ENCODE measurements at places on chromosomes 6 and 20.

DNA sequence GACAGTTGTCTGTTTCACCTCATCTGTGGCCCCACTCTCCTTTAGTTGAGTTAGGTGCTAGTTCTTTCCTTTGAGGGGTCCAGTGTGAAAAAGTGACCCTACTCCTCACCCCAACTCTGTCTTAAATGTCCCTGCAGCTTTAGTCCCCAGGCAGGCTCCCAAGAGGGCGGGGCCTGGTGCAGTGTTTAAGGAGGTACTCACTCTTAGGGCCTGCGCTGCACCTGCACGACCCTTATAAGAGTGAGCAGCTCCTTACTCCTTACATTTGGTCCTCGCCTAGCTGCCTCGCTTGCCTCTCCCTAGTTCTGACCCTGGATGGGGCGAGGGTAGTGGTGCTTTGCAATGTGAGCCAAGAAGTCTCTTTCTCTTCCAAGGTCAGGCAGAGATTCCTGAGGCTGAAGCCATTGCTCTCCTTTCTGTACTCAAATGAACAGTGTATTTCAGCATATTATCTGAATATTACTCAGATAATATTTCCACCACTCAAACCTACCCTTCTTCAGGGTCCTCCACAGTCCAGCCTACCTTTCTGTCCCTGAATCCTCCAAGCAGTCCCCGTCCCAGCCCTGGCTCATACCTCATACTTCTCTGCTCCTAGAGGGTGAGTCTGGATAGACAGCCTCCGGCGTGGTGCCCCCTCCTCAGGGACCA is 11.9 kb upstream of the VEGFA start:
- no peak for DNase-seq
- H3K27ac ChIP-seq: no peak overlapping the region
- H3K36me3 ChIP-seq: no peaks in the 10 kb centered on the region
- H3K4me3 ChIP-seq: no peak overlapping the region

DNA sequence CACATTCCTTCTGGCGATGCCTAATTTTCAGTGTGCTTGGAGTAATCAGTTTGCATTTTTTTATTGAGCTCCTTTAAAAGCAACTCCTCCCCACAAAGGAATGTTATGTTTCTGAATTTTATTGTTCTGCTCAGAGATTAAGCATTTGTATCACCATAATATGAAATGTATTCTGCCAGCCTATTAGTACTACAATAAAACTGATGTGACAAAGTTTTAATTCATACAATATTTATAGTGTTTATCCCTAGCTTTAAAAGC is 236.9 kb upstream of the ASCC3 start:
- H3K36me3 ChIP-seq: no peaks in the 10 kb centered on the region
- H3K4me1 ChIP-seq: no peaks in the 10 kb centered on the region
- H3K4me3 ChIP-seq: no peak overlapping the region

DNA sequence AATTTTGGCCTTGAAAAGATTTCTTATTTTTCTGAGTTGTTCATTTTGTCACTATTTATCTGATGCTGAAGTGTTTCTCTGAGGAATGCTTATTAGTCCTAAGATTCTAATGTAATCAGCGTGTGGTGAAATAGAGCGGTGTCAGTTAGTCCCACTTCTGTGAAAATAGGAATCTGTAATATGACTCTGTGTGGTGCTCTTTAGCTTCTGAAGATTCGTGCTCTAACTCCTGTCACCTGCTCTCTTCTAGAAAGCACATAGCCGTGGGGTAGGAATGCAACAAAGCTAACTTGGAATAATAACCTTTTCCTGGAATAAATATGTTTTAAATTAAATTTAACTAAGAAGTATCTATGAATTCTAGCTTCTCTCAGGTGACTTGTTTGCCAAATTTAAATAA is 90.4 kb downstream of the BCKDHB start:
- H3K4me1 ChIP-seq: no peaks in the 10 kb centered on the region
- H3K36me3 ChIP-seq: no peaks in the 10 kb centered on the region
- H3K27ac ChIP-seq: no peak overlapping the region
- DNase-seq: no peak
- no peak overlapping the region for H3K4me3 ChIP-seq

GRCh38 chr20:38216201-38216600 is 44.3 kb downstream of the KIAA1755 start:
- H3K4me1 ChIP-seq: peaks cover 4% of the 10 kb centered on the region
- H3K36me3 ChIP-seq: no peaks in the 10 kb centered on the region
- no peak overlapping the region for H3K27ac ChIP-seq
- H3K27me3 ChIP-seq: no peaks in the 10 kb centered on the region
- no peak overlapping the region for H3K4me3 ChIP-seq

Data from activated CD8-positive, alpha-beta memory T cell treated with anti-CD3 and anti-CD28 coated beads, Interleukin-2, amount 10 ng/mL, durations not matched to agents 7 days and 5 days (primary cell).